Osteocyte (in vitro differentiated cells): ENCODE measurements at places on chromosomes 6 and 20.
A peak's percentile ranks its signal among the peaks of the same experiment; 100 is the strongest.

GRCh38 chr6:13678255-13678983 is 33.2 kb downstream of the RANBP9 start:
- DNase-seq: no peak

DNA sequence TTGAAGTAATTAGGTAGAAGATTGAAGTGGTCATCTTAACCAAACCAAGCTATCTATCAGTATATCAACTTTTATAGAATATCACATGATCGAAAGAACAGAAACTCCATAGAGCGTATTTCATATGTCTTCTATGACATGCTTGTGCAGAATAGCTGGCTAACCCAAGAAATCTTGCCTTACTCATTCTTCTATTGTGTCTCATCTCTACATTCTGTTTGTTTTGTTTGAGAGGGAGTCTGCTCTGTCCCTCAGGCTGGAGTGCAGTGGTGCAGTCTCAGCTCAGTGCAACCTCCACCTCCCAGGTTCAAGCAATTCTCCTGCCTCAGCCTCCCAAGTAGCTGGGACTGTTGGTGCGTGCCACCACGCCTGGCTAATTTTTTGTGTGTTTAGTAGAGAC is 10.6 kb downstream of the TAB2 start:
- DNase-seq: no peak

DNA sequence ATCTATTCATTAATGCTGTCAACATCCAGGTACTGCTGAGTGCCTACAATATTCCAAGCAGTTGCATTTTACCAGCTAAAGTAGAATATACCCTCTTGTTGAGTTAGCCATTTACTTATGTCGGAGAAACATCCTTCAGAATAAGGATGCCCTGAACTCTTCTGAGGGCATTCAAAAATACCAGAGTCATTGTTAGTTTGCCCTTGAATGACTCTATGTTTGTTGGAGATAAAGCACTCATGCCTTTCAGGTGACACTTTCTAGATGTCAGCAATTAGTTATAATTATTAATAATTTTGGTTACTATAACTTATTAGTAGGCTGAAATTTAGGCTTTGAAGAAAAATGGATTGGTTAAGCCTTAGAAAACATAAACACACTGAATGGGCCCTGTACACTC is 286.2 kb upstream of the STXBP5 start:
- no peak for DNase-seq

DNA sequence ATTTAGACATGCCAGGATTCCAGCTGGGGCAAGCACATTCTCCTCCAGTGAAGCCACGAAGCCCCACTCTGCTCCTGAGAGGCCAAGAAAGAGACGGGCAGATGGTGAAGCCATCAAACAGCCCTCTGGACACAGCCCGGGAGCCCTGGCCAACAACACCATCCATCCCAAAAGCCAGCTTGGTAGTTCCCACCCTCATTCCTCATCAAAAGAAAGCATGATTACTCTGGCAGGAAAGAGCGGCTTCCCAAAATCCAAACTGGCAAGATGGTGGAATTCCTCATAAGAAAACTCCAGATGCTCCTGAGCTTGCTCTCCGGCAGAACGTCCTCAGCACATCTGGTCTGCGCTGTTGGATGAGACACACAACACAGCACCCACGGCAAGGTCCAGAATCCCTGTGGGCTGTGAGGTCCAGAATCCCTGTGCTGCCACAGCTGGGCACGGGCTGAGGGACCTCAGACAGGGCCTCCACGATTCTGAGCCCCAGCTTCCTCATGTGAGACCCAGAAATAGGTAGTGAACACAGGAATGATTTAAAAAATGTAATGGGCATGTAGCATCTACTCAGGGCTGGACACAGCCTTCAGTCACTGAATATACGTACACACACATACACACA is 52.6 kb downstream of the THBS2 start:
- DNase-seq: peak; percentile 64

GRCh38 chr6:108921547-108922361 is 73.5 kb downstream of the ARMC2 start:
- DNase-seq: no peak

DNA sequence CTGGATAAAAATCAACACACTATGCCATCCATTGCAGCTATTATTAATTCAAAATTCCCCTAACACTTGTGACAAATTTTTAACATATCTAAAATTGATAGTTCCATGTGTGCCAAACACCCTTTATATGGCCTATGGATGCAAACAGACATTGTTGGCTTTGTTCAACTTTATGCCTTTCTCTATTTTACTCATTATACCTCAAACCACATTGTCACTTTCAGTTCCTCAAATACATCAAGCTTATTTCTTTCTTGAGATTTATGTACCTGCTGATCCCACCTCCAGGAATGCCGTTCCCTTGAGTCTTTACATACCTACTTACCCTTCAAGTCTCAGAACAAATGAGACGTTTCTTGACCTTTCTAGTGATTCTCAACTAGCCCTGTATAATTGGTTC is 193.5 kb upstream of the PLN start:
- DNase-seq: no peak

GRCh38 chr6:169005166-169005565 is 248.5 kb downstream of the THBS2 start:
- no peak for DNase-seq

- DNase-seq: no peak
Measured at GRCh38 chr6:135801755-135802465, 49.6 kb upstream of the PDE7B start.

GRCh38 chr20:37178839-37179682 is at the start of the genes MROH8 and RPN2:
Gene MROH8, minus strand, starts transcription at chr20:37179548.
Gene RPN2, plus strand, starts transcription at chr20:37179330. Its CDS starts 27 bp downstream, at chr20:37179357.
- peak; percentile 99 for DNase-seq

DNA sequence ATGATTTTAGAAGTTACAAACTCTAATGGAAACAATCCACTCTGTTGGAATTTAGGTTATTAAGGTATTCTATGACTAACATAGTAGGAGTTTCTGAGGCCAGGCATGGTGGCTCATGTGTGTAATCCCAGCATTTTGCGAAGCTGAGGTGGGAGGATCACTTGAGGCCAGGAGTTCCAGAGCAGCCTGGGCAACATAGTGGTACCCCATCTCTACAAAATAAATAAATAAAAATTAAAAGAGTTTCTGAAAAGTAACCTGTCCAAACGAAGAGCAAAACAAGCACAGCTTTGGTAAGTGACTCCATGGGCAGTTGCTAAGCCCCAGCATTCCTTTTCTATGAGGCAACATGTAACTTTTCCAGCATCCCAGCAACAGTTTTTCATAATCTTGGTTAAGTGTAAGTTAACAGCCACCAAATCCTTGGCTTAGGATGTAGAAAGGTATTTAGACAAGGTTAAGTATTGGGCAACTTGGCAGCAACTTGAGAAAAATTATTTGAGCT is 86.3 kb downstream of the SOX4 start:
- no peak for DNase-seq

GRCh38 chr6:168935628-168936010 is 318.0 kb downstream of the THBS2 start:
- DNase-seq: peak; percentile 72

- DNase-seq: no peak
Measured at GRCh38 chr6:8084586-8084985, 17.8 kb downstream of the EEF1E1 start.

- DNase-seq: no peak
Measured at GRCh38 chr20:64009811-64010387, 26.1 kb upstream of the C20orf204 start.

DNA sequence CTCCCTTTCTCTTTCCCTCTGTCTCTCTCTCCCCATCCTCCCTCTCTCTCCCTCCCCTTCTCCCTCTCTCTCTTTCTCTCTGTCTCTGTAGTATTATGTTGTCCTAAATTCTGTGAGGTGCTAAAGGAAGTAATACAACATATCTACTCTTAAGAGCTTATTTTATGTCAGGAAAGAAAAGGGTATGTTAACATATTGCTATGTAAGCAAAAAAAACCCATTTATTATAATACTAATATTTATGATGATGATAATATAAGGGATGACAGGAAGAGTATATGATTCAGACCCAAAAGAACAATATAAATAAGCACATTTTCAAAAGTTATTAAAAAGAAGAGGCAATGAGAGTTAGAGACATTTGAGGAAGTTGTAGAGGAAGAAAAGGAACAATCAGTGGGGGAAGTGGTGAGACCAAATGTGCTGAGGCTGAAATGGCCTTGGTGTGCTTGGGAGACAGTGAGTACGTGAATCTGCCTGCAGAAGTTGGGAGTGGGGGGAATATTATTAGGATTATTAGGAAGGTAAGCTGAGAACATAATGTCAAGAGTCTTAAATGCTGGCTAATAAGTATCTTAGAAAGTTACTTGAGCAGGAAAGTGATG is 303.6 kb upstream of the FERMT1 start:
- no peak for DNase-seq

DNA sequence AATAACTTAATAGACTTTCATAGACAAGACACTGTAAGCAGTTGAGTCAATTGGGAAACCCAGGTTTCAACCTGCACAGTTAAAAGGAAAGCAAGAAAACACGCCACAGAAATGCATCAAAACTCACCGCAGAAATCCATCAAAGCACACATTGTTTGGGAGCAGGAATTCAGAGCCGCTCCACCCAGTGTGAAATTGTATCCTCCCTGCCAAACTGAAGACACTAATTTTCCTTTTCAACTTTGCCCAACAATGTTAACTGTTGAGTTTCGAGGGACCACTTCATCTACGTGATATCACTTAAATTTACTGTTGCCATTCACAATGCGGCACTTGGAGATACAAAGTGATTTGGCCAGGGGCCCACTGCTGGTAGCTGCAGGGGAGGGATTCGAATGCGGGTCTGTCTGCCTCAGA is 92.7 kb downstream of the DACT2 start:
- no peak for DNase-seq

DNA sequence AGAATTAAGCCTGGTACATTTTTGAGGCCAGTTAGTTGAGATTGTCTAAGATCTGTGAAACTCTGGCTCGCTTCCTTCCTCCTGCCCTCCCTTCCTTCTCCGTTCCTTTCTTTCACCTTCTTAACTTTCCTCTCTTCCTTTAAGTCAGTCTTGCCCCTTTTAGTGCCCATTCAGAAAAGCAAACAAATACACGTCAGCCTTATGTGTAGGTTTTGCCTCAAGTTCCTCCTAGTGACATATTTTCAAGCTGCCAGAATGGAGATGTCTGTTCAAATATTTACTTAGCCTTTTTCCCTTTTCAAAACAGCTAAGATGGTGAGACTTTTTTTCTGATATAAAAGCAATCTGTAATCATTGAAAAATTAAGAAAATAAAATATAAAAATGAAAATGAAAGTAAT is 178.4 kb downstream of the FARS2 start:
- no peak for DNase-seq

DNA sequence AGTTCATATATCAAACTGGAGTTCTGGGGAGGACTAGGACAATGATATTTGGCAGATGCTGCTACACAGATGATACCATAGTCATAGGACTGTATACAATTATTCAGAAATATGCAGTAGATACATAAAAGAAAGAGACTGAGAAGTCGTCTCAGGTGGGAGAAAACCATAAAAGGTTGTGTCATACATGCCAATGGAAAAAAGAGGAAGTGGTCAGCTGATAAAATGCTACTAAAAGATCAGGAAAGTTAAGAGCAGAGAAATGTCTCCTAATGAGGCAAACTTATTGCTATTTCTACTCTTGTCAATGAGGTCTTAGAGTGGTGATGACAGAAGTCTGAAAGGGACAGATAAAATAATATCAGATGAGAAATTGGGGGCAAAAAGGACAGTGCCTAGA is 407.6 kb downstream of the COL12A1 start:
- DNase-seq: no peak

DNA sequence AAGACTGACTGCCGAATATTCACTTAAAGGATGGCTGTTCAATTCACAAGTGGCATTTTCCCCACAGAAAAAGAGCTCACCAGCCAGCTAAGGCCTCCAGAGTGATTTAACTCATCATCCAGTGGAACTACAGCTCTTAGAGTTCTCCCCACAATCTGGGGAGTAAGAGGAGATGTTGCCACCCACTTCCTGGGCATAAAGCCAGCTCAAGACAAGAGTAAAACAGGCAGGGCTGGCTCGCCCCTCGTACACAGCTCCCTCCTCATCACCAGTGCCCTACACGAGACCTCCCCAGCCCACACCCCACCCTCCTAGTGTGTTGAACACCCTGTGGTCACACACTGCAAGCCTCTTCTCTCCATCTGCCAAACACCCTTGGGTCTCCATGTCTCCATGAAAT is 47.2 kb upstream of the IPCEF1 start:
- DNase-seq: no peak

DNA sequence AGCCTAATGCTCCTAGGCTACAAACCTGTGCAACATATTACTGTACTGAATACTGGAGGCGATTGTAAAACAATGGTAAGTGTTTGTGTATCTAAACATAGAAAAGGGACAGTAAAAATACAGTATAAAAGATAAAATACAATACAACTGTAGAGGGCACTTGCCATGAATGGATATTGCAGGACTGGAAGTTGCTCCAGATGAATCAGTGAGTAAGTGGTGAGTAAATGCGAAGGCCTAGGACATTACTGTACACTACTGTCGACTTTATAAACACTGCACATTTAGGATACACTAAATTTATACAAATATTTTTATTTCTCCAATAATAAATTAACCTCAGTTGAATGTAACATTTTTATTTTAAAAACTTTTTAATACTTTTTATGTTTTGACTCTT is 485.0 kb downstream of the MMUT start:
- DNase-seq: no peak

DNA sequence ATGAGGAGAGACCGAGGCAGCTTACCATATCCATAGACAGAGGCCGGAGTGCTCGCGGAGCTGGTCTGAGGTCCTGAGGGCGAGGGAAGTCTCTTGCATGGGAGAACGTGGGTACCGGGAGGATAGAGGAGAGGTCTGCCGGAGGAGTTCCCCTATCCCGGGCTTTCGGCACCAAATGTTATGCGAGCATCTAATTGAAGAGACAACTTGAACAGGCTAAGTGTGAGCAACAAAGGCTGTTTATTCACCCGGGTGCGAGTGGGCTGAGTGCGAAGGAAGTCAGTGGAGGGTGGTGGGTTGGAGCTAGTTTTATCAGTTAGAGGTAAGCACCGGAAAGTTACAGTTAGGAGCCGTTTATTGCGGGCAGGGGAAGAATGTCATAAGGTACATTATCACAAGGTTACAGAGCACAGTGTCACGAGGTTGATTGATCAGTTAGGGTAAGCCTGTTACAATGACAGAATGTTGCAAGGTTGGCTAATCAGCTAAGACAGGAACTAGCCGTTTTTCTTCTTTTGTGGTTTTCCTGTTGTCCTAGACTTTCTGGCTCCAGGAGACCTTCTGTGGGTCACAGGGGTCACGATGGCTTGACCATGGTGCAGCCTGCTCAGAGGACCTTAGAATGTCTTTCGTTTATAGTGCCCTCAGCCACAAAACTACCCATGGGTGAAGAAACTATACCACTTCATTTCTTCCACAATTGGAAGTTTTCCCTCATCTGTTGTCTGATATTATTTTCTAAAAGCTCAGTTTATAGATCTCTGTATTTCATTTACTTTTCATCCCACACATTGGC is 746.0 kb upstream of the ADGRB3 start:
- no peak for DNase-seq

- no peak for DNase-seq
Measured at GRCh38 chr6:160177220-160177619, 55.6 kb downstream of the SLC22A1 start.

DNA sequence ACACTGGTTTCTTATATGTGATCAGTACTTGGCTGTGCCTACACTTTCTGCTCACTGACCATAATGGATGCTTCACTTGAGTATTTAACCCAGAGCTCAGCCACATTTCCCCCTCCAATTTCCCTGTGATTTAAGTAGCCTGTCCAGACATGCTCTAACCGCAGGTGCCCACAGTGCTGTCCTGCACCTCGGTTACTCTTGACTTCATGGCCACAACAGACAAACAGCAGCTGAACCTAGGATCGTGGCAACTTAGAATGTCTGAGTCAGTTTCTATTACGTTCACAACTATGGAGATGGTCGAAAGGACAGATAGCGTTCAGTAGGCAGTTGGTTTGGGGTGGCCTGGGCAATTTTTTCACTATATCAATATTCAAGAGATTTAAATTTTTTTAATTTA is 306.9 kb upstream of the SGK1 start:
- no peak for DNase-seq
